ENCODE measurements at places on chromosomes 4 and X. TPM values are rescaled to one million over a fixed set of nuclear protein-coding genes. Genes with fewer than 3 reads are reported as not detected.

DNA sequence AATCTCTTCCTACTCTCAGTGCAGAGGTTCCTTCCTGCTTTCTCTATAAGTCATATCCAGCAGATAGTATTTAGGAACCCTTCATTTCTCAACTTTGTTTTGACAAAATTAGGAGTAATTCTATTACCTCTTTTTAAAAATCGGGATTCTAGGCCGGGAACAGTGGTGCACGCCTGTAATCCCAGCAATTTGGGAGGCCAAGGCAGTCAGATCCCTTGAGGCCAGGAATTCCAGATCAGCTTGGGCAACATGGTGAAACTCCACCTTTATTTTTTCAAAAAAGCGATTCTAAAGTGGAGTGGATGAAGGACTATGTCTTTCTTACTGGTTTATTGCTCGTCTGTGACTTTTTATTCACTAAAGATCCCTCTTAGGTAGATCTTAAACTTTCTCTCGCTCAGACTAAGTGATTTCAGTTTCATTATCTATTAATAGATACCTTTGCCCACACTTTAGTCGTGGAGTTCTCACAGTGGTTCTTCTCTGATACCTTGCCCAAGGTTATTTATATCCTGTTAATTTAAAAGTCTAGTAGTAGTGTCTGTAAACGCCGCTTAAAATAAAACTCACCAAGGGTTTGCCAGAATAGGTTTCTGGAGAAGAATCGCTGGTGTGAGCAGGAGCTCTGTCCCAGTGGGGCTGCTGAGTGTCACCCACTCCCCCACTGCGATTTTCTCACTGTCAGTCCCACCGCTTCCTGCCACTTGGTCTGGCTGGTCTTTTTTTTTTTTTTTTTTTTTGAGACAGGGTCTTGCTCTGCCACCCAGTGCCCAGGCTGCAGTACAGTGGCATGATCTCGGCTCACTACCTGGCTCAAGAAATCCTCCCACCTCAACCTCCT lies 27.0 kb upstream of the TMEM131L start:
- DNase-seq = no peak

DNA sequence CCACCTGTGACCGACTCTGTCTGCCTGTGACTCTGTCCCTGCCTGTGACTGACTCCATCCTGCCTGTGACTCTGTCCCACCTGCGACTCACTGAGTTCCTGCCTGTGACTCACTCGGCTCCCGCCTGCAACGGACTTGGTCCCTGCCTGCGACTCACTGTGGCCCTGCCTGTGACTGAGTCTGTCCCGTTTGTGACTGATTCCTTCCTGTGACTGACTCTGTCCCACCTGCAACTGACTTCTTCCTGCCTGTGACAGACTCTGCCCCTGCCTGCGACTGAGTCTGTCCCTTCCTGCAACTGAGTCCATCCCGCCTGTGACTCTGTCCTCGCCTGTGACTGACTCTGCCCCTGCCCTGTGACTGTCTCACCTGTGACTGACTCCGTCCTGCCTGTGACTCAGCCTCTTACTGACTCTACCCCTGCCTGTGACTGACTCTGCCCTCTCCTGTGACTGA lies 9.6 kb upstream of the UVSSA start:
- DNase-seq = no peak

DNA sequence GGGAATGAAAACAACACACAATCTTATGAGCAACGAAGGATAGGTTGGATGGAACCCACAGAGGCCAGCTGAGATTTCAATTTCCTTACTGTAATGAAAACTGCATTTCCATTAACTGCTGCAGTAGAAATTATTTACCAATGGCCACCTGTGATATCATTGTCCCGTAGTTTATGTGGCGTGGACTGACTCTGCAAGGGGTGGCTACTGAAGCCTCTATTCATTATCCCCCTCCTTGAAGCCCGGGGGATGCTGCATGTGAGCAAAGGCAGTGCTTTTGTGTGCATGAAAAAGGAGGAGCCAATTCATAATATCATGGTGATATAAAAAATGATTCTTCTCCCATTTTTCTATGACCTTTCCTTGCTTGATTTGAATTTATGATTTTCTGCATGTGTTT lies 207.8 kb downstream of the PTTG2 start:
- no peak for DNase-seq

DNA sequence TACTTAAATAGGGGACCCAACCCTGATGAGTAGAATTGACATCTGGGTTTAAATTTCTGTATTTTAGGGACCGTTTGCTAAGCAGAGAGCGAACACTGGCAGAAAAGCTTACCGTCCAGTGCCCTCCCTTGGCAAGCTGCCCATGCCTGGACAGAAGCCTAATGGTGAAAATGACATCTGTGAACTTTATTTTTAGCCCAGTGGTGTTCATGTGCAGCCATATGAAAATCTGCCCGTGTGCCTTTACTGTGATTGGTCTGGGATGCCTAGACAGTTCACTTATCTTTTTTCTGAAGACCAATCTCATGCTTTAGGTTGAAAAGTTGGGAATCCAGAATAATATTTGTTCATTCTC lies 1.1 kb downstream of the STBD1 start:
- DNase-seq = no peak

- no peak for DNase-seq
These were observed 338.3 kb upstream of the IGFBP7 start for GRCh38 chr4:57448452-57448851.

GRCh38 chr4:114249561-114249960 lies 270.1 kb upstream of the ARSJ start:
- DNase-seq = no peak

GRCh38 chrX:123169247-123169901 lies 14.7 kb upstream of the GRIA3 start:
- DNase-seq = no peak

DNA sequence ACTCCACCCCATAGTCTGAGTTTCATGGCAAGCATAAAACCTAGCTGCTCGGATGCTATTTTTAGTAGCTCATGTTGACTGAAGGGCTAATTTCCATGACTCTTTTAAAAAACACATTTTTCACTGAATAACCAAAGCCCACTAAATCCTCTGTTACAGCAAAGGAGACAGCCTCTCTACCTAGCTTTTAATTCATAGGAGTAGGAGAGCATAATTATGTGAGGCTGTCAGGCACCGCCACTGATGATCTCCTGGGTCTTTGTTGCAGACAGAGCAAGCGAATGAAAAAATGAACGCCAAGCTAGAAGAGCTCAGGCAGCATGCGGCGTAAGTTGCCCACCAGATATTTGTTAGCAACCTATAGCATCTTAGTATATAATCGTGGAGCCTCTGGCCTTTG lies 53.5 kb downstream of the KIF4A start:
- no peak for DNase-seq

- DNase-seq = no peak
These were observed 74.7 kb downstream of the CLCN4 start for GRCh38 chrX:10231461-10231860.

DNA sequence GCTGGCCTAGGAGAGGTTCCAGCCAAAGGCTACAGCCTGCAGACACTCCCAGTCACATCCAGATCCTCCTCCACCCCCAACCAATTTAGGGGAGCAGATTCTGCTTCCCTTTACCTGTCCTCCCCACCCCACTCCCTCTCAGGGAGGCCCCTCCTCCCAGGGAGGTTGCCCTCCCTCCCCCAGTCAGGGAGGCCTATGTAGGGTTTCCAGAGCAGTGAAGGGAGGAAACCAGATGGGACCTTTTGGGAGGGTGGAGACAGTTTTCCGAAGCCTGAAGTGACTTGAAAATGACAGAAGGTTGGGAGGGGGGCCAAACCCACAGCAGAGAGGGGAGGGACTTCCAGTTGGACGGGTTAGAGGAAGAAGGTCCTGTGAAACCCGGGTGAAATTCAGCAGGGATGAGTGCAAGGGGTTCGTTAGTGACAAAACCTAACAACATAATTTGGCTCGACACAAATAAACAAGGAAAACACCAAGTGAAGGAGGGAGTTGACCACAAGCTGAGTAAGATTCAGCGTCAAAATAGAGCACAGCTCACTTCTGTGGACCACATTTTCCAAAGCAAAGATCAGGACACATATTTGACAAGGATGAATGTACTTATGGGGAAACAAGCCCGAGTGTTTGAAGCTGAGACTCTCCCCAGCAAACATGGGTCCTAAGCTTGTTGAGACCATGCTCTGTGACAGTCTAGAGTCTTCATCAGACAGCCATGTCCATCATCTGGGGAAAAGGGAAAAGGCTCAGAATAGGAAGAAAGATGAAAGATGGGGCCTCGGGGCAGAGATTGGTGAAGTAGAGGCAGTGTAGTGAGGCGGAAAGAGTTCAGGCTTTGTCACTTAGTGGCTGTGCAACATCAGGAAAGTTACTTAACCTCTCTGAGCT lies 46.4 kb downstream of the PRPS1 start:
- DNase-seq = peak; percentile 94

- DNase-seq = no peak
These were observed 204.2 kb downstream of the GPC3 start for GRCh38 chrX:133781174-133781573.

- no peak for DNase-seq
These were observed 280.4 kb downstream of the CFAP47 start for GRCh38 chrX:36199928-36200327.

DNA sequence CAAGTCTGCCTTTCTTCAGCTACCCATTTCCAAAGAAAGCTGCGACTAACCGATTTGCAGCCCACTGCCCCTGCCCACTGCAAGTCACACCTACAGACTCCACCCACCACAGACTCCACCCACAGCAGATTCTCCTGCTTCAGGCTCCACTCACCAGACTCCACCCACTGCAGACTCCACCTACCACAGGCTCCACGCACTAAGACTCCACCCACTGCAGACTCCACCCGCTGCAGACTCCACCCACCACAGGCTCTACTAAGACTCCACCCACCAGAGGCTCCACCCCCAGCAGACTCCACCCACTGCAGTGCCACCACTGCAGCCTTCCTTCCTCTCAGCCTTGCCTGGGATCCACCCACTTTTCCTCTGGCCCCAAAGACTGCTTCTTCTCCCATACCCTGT lies 41.3 kb downstream of the ABLIM2 start:
- peak; percentile 21 for DNase-seq

GRCh38 chrX:101078716-101079598 lies at the start of gene TMEM35A:
Gene TMEM35A, plus strand, starts transcription at chrX:101078879. Its CDS starts 124 bp downstream, at chrX:101079003.
- DNase-seq = no peak

DNA sequence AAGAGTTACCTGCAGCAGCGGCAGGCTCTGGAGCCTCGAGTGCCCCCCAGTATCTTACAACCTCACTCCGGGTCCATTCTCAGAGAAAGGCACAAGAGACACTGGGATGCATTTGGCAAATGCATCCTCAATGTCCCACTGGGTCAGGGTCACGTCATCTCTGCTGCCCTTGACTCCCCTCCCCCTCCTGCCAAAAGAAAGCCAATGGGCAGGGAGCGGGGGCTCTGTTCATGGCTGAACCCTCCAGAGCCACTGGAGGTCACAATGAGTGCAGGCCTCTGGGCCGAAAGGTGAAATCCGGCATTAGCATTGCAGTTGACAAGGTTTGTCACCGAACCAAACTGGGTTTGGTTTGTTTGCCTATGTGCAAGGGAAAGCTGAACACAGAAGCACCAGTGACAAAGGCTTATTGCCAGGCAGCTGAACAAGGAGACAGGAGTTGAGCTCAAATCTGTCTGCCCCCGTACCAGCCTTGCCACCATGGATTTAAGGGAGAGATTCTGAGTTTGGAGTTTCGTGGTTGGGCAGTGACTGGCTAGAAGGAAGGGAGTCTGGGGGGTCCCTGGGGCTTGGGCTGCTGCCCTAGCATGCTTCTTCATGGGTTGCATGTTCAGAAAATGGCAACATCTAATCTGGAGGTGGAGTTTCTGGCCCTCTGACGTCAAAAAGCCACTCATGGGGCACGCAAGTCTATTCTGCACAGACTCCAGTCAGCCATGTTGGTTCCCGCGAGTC lies 64.3 kb downstream of the HTRA3 start:
- DNase-seq = no peak

DNA sequence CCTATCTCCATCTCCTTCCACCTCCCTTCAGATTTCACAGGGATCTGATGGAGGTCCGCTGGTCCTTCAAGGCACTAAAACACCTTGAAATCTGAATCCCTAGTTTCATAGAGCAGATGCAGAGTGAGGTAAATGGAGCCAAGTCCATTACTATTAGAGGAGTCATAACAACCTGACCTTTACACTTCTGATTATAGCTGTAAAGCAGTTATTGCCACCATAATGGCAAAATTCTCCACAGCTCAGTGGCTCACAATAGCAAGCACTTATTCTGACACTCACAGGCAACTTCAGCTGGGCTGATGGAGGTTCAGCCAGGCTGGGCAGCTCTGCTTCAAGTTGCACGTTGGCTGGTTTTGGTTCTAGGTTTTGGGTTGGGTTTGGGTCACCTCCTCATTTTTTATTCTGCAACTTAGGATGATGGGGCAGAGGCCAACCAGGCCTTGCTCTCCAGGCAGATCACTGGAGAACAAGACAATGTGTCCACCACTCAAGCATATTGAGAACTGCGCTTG lies 51.4 kb upstream of the LRAT start:
- no peak for DNase-seq

GRCh38 chrX:15952212-15952611 lies 97.6 kb upstream of the AP1S2 start:
- no peak for DNase-seq

DNA sequence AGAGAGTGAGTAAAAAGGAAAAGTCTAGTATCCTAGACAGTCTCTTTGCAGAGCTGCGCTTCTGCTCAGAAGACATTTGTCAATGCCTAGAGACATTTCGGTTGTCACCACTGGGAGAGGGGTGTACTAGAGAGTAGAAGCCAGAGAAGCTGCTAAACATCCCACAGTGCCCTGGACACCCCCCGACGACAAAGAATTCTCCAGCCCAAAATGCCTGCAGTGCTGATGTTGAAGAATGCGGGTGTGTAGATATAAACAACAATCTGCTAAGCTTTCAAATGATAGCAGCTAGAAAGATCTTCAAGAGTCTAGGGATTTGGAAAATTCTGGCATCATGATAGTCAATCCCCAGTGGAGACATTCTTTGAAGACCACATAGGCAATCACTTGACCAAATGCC lies 90.1 kb downstream of the PALLD start:
- DNase-seq = no peak

- no peak for DNase-seq
These were observed 57.0 kb upstream of the RAP1GDS1 start for GRCh38 chr4:98204236-98204553.

GRCh38 chr4:78520808-78521226 lies 30.8 kb upstream of the ANXA3 start:
- DNase-seq = peak; percentile 47

GRCh38 chrX:12814420-12814819 lies 23.2 kb downstream of the PRPS2 start:
- peak; percentile 59 for DNase-seq

DNA sequence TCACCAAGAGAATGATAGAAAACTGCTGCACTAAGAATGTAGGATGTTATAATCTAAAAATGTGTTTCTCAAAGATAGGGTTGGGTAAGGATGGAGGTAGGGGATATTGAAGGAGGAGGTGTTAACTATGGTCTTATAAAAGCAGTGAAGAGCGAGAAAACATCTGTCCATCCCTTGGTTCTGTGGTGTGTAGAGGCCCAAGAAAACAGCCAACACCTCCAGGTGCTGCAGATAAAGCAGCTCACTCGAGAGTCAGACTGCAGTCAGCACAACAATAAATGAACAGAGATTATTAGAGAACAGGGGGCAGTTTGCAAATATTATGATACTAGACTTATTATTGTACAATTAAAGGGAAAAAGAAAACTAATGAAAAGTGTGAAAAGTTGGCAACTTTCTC lies 141.5 kb downstream of the CAMK2D start:
- DNase-seq = no peak

- DNase-seq = peak; percentile 2
These were observed 67.3 kb downstream of the SLC34A2 start for GRCh38 chr4:25722964-25723363.

Gene GDPD2
- total RNA-seq = not detected

Gene SHOX
- total RNA-seq = not detected

Gene CENPVL1
- not detected for total RNA-seq

Gene FAM13A
- 34.1 TPM for total RNA-seq

Gene STATH
- not detected for total RNA-seq

Gene NWD2
- total RNA-seq = not detected

Gene XAGE1B
- 0.32 TPM for total RNA-seq

Gene SPON2
- total RNA-seq = 601 TPM

Gene ARSD
- total RNA-seq = 13.4 TPM

All from fibroblast of villous mesenchyme (primary cell).